ENCODE measurements at places on chromosomes 6 and 20.

DNA sequence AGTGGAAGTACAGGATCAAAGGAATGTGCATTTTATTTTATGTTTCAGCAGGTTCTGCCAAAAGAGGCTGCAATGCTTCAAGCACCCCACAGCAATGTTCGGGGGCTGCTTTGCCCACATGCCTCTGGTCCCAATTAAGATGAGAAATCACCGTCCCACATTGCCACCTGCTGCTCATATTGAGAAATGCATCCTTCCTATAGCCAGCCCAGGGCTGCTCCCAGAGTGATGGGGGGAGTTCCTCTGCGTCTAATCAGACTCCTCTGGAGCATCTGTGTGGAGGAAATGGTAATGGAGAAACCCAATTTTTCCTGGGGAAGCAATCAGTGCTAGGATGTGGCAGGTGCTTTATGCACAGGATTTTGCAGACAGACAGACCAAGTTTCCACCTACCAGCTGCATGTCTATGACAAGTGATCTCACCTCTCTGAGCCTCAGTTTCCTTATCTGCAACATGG, 33.7 kb downstream of the PTGIS start:
- peak; percentile 82 for DNase-seq

- DNase-seq, result peak; percentile 50
These were observed 2.0 kb upstream of the ZNFX1 start for GRCh38 chr20:49279677-49280462.

DNA sequence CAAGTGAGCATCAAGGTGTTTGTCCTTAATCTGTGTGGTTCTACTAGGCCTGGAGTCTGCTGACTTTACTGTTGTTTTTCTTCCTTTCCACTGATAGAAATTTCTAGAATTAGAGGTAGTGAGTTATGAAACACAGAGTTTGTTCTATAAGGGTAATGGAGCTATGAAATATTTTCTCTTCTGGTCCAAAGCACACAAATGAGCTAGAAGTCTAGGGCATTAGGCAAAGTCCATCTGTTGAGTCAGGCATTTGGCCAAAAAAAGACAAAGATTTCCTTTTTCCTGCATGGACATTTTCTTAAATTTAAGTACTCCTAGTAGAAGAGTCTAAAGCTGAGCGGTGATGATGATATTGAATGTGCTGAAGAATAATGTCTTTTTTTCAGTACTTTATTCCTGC, 174.3 kb upstream of the STXBP5 start:
- no peak for DNase-seq

GRCh38 chr6:110322874-110323242, 35.3 kb downstream of the METTL24 start:
- DNase-seq, result peak; percentile 44

DNA sequence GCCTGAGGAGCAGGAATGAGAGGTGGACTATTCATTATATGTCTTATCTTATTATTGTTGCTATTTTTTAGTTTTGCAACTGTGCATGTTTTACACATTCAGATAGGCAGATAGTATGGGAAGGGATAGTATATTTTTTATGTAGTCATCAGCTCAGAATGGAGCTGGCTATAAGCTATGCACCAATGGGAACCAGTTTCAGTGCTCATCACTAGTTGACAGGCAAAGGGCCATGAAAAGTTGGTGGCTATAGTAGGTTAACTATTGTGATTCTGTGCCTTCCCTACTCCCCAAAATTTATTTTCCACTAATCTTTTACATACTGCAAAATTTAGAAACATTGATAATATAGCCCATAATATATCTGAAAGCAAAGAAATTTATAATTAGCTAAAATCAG, 5.3 kb upstream of the UBD start:
- no peak for DNase-seq

- no peak for DNase-seq
These were observed 221.1 kb upstream of the ID4 start for GRCh38 chr6:19616022-19616421.

DNA sequence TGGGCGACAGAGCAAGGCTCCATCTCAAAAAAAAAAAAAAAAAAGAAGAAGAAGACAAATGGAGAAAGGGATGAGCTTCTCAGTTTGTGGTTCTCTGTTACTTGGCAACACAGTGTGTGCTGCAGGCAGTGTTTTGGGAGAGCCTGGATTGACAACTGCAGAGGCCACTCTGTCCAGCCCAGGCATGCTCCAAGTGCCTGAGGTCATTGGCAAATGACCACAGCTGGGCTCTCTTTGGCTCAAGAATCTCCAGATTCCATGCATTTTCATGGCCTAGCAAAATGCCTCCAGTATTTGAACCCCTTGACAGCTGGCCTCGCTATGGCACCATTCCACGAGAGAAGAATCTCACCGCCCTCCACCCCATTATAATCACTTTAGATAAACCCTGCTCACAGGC, 126.2 kb downstream of the ANKRD60 start:
- no peak for DNase-seq

GRCh38 chr6:155770856-155771255, 315.2 kb upstream of the NOX3 start:
- DNase-seq, result no peak

GRCh38 chr6:15326067-15326614, 80.3 kb downstream of the JARID2 start:
- no peak for DNase-seq

GRCh38 chr6:11917951-11918738, 94.0 kb upstream of the HIVEP1 start:
- peak; percentile 69 for DNase-seq

GRCh38 chr6:4664117-4664626, 112.0 kb upstream of the CDYL start:
- DNase-seq, result no peak

DNA sequence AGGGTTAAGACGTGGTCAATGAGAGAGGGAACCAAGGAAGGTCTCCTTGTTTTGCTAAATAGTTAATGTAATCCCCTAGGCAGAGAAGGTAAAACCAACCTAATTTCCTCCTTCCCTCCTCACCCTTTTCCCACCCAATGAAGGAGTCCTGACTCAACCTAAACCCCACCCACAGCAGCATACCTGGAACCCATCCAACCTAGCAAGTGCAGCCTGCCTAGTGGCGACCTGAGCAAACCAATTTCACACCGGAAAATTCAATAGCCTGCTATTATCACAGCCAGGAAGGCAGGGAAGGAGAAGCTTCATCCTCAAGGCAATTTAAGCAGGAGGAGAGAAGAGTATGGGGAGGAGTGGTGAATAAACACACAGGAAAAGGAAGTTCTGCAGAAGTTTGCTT, 46.9 kb downstream of the OSTM1 start:
- peak; percentile 13 for DNase-seq

DNA sequence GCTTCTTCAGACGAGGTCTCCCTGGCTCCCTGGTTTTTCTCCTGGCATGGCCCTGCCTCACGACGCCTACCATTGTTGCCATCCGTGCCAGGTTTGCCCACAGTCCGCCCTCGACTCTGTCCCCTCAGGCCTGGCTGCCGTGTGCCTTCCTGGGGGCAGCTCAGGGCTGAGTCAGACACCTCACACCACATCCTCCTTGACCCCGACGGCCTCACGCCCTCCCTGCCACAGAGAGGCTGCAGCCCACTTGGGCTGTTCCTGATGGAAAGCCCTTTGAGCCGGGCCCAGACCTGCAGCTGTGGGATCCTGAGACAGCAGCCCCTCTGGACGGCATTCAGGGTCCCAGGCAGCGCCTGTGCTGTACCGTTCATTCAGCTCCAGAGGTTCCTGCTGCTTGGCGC, 108.3 kb downstream of the PSMB1 start:
- DNase-seq, result no peak

- no peak for DNase-seq
These were observed 18.0 kb upstream of the CLDN20 start for GRCh38 chr6:155245831-155246230.

DNA sequence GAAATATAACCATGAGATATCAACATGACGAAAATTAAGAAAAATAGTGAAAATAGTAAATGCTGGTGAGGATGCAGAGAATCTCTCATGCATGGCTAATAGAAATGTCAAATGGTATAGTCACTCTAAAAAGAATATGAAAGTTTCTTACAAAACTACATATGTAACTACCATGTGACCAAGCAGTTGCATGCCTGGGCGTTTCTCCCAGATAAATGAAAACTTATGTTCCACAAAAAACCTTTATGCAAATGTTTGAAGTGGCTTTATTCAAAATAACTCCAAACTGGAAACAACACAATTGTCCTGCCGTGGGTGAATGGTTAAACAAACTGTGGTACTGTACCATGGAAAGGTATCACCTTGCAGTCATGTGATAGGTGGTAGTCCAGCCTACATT, 112.4 kb downstream of the HDGFL1 start:
- no peak for DNase-seq

DNA sequence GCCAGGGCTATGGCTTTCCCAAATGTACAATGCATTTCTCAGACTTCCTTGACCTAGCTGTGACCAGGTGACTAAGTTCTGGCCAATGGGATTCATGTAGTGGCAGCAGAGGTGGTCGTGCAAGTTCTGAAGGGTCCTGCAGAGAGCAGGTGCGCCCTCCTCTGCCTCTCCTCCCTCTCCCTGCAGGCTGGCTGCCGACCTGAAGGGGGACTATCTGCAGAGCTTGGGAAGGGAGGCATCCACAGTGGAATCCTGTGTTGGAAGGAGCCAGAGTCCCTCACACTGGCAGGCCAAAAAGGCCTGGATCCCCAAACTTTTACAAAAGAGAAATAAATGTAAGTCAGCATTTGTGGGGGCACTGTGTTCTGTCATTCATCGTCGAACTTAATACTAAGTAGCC, 66.6 kb downstream of the CDH26 start:
- no peak for DNase-seq

- no peak for DNase-seq
These were observed 133.0 kb upstream of the ATXN1 start for GRCh38 chr6:16894301-16894700.

GRCh38 chr6:159594106-159594749, 98.8 kb downstream of the SOD2 start:
- DNase-seq, result no peak

GRCh38 chr6:46032110-46032998, 16.7 kb upstream of the CLIC5 start:
- DNase-seq, result peak; percentile 9

- peak; percentile 15 for DNase-seq
These were observed 38.1 kb downstream of the IYD start for GRCh38 chr6:150406948-150407347.

GRCh38 chr20:56630506-56631317, 1.6 kb downstream of the TFAP2C start:
- DNase-seq, result peak; percentile 14

GRCh38 chr6:83086751-83087150, 19.3 kb downstream of the DOP1A start:
- DNase-seq, result no peak

DNA sequence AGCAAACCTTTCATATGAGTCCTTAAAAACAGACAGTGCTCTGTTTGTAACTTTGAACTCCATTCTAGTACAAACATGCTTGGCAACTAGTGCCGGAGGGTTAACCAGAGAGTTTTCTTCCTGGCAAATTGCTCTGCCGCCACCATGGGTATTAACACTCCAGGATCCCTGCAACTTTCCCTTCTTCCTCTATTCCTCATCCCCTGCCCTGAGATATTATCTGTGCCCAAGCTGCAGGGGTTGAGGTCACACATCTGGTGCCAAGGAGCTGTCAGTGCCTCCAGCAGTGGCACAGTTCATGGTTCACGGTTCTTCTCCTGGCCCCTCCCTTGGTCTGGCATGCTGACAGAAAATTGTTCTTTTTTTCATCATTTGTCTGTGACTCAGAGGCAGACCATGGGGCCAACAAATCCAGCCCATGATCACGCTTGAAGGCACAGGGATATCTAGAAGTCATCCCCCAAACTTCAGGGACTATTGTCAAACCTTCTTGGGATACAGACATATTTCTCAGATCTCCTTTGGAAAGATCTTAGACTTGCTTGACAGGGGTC, 77.5 kb downstream of the ATXN1 start:
- DNase-seq, result peak; percentile 89

DNA sequence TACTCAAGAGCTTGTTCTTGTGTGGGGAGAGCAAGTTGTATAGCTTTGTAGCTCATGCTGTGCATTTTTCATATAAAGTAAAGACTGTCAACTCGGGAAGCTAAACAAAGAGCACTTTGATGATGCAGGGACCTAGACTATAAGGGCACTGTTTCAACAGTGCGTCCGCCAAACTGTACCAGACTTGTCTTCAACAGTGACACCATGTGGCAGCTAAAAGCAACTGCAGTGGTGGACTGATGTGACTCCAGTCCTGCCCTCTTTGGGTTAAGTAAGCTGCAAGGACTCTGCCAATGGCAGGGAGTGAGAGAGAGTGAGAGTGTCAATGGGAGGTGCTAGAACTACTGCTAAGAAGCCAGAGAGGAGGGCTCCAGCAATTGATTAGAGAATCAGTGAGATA, 48.1 kb upstream of the MC3R start:
- peak; percentile 47 for DNase-seq

- no peak for DNase-seq
These were observed 588.2 kb upstream of the NRSN1 start for GRCh38 chr6:23537828-23538227.

GRCh38 chr20:59151820-59152219, 11.8 kb upstream of the ZNF831 start:
- DNase-seq, result no peak

DNA sequence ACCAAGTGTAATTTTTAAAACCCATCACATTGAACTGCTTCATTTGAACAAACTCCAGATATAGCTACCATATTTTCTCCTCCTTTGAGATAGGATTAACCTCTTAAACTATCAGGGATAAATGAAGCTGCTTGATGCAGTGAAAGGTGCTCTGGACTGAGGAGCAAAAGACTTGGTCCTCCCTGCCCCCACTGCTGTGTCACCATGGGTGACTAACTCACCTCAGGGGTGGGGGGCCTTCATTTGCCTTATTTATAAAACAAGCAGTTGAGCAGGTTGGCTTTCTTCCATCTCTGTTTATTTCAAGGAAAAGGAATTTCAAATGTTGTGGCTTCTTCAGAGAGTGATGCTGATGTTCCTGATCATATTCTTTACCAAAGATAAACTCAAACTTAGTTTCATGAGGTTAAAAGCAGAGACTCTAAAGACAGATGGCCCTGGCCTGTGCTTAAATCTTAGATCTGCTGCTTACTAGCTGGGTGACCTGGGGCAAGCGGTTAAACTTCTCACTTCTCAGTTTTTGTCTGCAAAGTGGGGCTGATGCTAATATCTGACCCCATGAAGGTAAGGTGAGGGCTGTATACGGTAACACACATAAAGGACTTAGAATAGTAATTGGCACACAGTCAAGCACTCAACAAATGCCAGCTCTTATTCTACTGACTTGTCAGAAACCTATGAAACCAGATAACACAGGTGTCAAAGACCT, 50.5 kb downstream of the FHL5 start:
- no peak for DNase-seq

DNA sequence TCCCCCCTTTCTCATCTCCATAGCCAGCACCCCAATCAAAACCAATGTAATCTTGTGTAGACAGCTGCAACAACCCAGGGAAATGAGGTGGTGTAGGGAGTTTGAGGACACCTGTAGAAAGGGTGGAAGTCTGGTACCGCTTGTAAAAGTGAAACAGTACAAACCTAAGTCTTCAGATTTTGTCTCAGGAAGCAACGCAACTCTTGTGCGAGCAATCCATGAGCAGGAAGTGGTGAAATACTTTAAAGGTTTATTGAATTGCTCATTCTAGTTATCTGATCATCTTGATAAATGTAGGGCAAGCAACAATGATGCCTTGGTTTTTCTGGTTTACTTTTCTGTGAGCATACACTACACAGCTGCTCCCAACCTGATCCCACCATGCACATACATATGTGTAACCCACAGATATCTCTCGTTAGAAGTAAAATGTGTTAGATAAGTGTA, 71.1 kb upstream of the THEMIS start:
- peak; percentile 60 for DNase-seq
